Fibroblast of villous mesenchyme (primary cell): ENCODE measurements at places on chromosomes 2 and 18.

GRCh38 chr2:231655488-231655887 is 52.8 kb upstream of the PTMA start:
- DNase-seq = no peak

GRCh38 chr2:20467789-20468548 is 21.1 kb downstream of the RHOB start:
- no peak for DNase-seq

DNA sequence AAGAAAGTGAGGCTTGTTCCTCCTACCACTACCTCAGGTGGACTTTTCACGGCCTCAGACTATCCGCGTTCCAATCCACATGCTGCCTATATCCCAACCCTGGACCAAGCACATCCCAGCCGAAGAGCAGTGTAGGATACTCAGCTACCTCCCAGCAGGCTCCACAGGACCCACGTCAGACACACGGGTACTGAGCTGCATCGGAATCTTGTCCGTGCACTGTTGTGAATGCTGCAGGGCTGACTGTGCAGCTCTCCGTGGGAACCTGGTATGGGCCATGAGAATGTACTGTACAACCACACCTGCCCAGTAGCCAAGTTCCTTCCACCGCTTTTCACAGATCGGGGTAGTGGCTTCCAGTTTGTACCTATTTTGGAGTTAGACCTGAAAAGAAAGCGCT is 22.3 kb downstream of the IL37 start:
- DNase-seq = no peak

- no peak for DNase-seq
These were observed 115.5 kb upstream of the KLHL14 start for GRCh38 chr18:32888306-32888705.

DNA sequence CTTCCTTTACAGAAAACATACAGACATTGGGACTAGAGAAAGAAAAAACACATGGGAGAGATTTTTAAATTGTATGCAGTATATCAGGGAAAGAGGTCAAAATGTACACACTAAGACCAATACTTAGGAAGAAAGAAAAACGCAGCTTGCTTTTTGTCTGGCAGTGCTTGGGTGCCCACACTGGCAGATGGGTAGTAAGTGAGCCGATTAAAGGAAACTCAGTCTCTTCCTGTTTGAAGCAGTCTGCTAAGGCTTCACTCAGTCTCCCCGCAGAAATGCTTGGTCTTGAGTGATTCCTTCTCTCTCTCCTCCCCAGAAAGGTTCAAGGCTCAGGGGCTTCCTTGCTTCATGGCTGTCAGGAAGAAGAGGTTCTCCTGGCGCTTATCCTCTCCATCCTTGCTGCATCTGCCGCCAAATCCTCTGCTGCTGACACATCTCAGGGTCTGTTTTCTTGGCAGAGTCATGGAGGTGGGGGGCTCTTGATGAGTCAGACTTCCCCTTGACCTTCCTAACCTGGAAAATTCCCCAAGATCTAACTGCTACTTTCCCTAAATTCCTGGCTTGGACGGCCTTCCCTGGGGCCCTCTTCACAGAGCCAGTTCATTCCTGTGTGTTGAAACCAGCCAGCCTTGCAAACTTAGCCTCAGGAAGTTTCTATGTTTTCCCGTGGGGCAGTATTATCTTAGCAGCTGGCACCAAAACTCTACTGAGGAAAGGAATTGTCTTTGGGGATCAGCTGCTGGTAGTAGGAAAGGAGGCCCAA is 10.5 kb upstream of the TMSB10 start:
- peak; percentile 37 for DNase-seq

GRCh38 chr18:51196811-51197660 is 445 bp downstream of the MEX3C start:
- peak; percentile 40 for DNase-seq

- peak; percentile 55 for DNase-seq
These were observed 59.7 kb downstream of the MAP4K3 start for GRCh38 chr2:39377226-39377939.

DNA sequence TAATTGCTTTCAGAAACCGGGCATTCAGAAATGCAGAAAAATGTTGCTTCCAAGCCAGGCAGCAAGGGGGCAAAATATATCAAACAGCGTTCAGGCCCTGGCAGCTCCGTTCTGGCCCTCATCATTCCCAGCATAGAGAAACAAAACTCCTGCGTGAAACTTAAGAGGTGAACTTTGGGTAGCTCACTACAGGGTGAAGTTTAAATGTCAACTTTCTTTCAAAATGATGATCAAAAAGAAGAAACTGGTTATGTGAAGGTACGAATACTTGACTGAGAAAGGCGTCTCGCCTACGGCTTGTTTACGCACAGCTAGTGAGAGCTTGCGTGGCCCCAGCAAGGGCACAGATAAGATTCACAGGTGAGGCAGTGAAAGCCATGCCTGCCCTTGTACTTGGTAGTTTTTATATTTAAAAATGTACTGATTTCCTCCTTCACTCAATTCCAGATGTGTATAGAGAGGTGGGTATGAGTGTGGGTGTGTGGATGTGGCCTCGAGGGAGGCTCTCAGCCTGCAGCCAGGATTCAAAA is 127.5 kb downstream of the NFATC1 start:
- no peak for DNase-seq

GRCh38 chr2:126855606-126856005 is 43.1 kb upstream of the TEX51 start:
- DNase-seq = no peak
